Forelimb muscle (tissue), 1 donor: ENCODE measurements at places on chromosomes 4 and X. TPM values are rescaled to one million over a fixed set of nuclear protein-coding genes. Genes with fewer than 3 reads are reported as not detected.

BANK1 gene
- polyA plus RNA-seq, result 0.43 TPM

CT55 gene
- 0.42 TPM for polyA plus RNA-seq

GRCh38 chr4:60443068-60443467 lies 757.1 kb upstream of the ADGRL3 start:
- no peak for DNase-seq

TCP11X2 gene
- polyA plus RNA-seq, result not detected

DNA sequence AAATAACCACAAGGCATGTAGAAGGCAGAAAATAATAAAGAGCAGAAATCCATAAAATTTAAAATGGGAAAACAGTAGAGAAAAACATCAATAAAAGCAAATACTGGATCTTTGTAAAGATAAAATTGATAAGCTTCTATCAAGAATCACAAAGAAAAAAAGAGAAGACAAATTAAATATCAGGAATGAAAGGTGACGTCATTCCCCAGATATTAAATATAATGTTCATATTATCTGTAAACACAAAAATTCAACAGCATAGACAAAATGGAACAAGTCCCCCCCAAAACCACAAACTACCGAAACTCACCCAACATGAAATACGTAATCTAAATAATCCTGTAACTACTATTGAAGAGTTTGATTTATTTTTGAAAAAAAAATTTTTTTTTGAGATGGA lies 30.5 kb upstream of the FAM120C start:
- DNase-seq, result no peak

GRCh38 chr4:85968945-85969819 lies 390.7 kb downstream of the MAPK10 start:
- DNase-seq, result peak; percentile 58

GRCh38 chr4:187603093-187604025 lies 392.2 kb upstream of the ZFP42 start:
- DNase-seq, result no peak

- DNase-seq, result no peak
Measured at GRCh38 chr4:89031272-89031671, 25.7 kb downstream of the FAM13A start.

DNA sequence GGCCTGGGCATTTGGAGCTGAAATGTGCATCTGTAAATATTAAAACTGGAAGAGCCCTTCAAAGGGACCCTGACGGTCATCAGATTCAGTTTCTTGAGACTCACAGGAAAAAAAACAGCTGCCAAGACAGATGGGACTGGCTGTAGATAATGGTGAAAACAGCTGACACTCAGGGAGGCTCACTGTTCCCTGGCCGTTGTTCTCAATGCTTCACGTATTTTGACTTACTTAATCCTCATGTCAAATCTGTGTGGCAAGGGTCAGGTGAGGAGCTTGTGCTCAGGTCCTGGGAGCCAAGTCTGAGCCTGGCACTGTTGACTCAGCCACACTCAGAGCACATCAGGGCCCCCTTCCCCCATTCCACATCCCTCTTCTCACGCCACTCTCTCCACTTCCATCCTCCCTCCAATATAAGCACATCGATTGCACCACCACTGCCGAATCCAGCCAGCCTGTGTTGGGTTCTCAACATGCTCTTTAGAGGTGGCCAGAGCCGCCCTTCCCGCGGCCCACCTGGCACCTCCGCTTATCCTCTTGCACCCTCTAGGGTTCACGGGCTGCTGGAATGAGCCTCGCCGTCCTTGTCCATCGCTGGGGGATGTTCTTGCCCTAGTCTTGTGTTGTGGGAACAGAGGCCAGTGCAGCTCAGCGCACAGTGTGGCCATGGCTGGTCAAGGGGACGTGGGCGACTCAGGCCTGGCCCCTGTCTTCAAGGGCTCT lies 40.1 kb downstream of the EVC start:
- no peak for DNase-seq
